ENCODE measurements at places on chromosomes 13 and 19. TPM values are rescaled to one million over a fixed set of nuclear protein-coding genes. Genes with fewer than 3 reads are reported as not detected.

The PABPC3 gene
- not detected for total RNA-seq

The PLPP2 gene
- 4.9 TPM for total RNA-seq

The ZNF69 gene
- 16.1 TPM for total RNA-seq

The CEACAM4 gene
- not detected for total RNA-seq

The ADM5 gene
- 6.0 TPM for total RNA-seq

The KIR3DL1 gene
- 0.14 TPM for total RNA-seq

The ANGPTL8 gene
- total RNA-seq = 3.0 TPM

The TMEM145 gene
- total RNA-seq = not detected

The ZNF667 gene
- total RNA-seq = 20.7 TPM

The CGB7 gene
- total RNA-seq = not detected

The FLT3LG gene
- 19.4 TPM for total RNA-seq

The KCNC3 gene
- 0.85 TPM for total RNA-seq

The POU2F2 gene
- total RNA-seq = 0.77 TPM

The FXYD7 gene
- 3.7 TPM for total RNA-seq

The ZNF439 gene
- total RNA-seq = 5.4 TPM

The ZNF350 gene
- total RNA-seq = 18.9 TPM

The SULT2A1 gene
- total RNA-seq = not detected

The CNN1 gene
- 267 TPM for total RNA-seq

The SCAMP4 gene
- total RNA-seq = 45.4 TPM

The JOSD2 gene
- total RNA-seq = 1.8 TPM

The ZNF100 gene
- 7.2 TPM for total RNA-seq
